Fibroblast of the aortic adventitia (primary cell): ENCODE measurements at places on chromosomes 11 and 22. TPM values are rescaled to one million over a fixed set of nuclear protein-coding genes. Genes with fewer than 3 reads are reported as not detected.

DNA sequence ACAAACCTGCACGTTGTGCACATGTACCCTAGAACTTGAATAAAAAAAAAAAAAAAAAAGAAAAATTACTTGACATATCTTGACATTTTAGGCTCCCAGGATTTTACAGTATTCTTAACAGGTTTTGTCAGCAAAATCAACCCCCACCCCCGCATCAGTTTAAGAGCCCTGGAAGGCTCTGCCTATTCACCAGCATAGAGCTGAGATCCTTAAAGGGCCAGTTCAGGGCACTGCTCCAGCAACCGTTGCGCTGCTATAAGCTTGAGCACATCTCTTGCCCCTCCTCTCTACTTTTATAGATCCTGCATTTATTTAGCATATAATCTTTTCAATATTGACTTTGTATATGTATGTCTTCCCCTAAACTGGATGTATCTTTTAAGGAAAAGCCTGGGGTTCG, 697 bp upstream of the PAFAH1B2 start:
- DNase-seq, result peak; percentile 58

DNA sequence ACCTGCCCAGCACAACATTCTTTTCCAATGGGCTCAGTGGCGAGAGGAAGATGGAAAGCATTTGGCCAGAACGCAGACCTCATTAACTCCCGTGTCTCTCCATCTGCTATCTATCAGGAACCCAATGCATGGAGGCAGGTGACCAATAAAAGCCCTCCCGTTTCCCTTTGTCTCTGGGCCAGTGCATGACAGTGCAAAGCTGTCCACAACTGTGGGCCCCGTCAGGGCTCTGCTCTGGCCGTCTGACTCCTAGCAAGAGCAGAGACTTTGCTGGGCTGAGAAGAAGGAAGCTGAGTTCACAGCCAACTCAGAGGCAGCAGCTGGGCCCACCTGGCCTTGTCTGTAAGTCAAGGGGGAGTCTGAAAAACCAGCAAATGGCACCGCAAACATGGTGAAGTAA, 177.8 kb downstream of the TENM4 start:
- DNase-seq, result no peak

GRCh38 chr11:26493616-26494015, 78.4 kb downstream of the MUC15 start:
- DNase-seq, result no peak

GRCh38 chr22:38442967-38443627, 11.9 kb downstream of the KCNJ4 start:
- DNase-seq, result no peak

DNA sequence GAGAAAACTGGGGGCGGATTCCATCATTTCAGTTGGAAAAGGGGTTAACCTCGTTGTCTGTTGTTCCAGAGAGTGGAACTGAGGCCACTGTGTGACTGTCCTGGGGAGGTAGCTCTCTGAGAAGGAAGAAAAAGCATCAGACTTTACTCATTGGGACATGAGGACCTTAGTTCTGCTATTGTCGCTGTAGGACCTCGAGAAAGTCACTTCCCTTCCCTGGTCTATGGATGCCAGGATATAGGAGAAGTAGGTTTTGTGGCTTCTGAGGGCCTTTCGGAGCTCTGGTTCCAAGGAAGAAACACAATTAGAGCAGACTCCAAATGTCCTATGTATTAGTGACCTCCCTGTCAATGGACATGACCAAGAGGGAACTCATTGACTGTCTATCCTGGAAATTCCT, 6.2 kb downstream of the MYO18B start:
- DNase-seq, result no peak

DNA sequence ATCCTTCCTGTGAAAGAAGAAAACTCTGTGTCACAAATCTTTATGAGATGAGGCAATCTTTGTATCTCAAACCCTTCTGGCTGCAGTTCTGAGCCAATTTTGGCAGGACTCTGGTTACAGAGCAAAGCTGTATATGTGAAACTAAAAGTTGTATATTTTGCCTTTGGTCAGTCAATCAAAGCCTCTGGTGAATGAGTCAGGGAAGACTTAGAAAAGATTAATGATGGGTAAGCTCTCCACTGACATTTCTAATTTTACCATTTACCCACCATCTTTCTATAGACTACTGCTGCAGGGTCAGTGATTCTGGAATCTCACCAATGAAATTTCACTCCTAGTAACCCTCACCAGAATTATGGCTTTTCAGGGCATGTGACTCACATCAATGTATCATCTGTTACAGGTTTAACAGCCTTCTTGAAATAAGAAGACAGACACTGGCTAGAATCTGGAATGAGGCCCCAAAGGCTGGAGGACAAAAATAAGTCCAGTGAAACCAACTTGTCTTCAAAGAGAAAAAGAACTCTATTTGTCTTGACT, 43.3 kb downstream of the USP35 start:
- DNase-seq, result peak; percentile 89

- DNase-seq, result peak; percentile 21
Measured at GRCh38 chr11:898143-898511, 12.5 kb downstream of the CHID1 start.

DNA sequence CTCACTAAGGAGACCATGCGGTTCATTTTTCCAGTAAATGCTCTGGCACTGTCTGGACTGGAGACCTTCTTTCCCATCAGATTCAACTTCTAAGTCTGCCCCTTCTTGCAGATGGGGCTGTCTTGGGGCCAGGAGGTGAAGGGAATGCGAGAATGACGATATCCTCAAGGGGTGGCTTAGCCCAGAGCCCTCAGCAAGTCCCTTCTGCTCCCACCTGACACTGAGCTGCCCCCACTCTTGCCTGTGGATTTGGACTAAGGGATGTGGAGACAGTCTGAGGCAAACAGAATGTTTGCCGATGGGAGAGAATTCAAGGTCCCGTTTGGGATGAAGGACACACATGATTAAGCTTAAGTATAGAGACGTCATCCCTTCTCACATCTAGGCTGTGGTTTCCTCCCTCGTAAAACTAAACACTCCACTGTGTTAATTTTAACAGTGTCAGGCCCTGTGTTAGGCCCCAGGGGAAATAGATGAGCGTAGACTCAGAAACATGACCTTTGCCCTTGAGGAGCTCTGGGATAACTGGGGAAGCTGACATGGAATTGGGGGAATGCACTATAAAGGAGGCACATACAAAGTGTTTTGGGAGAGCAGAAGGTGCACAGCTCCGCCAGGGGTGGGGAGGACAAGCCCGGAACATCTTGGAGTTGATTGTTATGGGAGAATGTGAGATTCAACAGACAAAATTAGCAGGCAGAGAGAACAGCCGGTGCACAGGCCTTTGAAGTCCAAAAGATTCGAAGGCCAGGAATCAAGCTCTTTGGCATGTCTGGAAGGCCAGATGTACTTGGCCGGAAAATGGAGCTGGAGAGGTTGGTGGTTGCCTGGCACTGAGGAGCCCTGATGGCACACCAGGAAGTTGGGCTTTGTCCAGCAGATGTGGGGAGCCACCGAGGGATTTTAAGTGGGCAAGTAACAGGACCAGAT, 71.6 kb downstream of the ST3GAL4 start:
- DNase-seq, result no peak

- no peak for DNase-seq
Measured at GRCh38 chr22:18045794-18046193, 21.4 kb upstream of the MICAL3 start.

DNA sequence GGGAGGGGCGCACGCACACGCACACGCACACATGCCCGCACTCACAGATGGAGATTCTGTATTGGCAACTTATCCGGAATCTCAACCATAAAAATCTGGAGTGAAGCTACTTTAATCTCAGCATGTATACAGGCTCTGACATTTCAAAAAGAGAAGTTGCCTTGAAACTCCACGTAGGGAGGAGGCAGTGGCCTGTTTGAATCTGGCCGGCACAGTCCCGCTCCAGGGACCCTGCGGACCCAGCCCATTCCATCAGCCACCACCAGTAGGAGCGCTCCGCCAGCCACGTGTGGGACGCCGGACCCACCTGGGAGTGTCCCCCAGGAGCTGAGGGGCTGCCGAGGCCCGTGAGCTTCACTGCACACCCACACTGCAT, 1.9 kb upstream of the SYT8 start:
- no peak for DNase-seq

- no peak for DNase-seq
Measured at GRCh38 chr22:27986937-27987336, 67.9 kb upstream of the PITPNB start.

- DNase-seq, result no peak
Measured at GRCh38 chr11:92969634-92970347, at the start of gene MTNR1B. Gene MTNR1B (plus strand): TSS chr11:92969651. CDS start chr11:92969726, 75 bp downstream.

DNA sequence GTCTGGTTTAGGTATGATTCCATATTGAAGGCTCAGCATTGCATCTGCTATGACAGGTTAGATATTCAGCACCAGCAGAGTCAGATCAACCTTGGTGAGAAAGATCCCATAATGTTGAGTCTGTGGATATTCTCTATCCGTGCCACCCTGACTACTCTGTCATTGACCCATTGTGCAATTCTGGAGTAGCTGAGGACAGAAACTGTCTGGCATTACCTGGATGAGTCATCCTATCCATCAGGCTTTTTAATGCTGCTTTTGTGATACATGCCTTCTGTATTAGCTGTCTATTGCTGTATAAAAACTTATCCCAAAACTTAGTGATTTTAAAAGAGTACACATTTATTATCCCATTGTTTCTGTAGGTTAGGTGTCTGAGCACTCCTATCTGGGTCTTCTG, 189.1 kb upstream of the FAT3 start:
- no peak for DNase-seq

DNA sequence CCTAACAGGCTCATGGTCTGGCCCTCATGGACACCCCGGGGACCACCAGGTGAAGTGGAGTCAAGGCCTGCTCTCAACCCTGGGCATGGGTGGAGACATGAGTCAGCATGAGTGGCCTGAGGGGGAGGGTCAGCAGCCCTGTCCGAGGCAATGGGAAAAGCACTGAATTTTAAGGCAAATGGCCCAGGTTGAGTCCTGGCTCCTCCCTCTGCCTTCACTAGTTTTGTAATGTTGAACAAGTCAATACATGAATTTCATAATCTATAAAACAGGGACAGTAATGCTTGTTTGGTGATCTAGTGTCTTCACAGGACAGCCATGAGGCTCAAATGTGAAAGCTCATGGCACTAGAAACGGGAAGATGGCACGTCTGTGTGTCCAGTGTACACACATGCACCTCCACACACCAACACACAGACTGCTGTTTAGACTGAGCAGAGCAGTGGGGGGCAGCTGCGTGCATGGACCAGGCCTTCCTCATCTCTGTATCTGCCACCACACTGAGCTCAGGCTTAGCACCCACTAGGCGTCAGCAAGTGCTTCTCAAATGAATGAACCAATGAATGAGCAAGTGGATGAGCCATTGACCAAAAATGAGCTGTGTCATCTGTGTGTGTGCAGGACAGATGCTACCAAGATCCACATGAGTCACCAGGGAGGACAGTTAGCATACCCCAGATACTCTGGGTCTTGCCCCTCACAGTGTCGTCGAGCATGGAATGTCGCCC, 63.4 kb downstream of the NRXN2 start:
- peak; percentile 75 for DNase-seq

- DNase-seq, result no peak
Measured at GRCh38 chr11:20235164-20235563, 74.9 kb upstream of the DBX1 start.

DNA sequence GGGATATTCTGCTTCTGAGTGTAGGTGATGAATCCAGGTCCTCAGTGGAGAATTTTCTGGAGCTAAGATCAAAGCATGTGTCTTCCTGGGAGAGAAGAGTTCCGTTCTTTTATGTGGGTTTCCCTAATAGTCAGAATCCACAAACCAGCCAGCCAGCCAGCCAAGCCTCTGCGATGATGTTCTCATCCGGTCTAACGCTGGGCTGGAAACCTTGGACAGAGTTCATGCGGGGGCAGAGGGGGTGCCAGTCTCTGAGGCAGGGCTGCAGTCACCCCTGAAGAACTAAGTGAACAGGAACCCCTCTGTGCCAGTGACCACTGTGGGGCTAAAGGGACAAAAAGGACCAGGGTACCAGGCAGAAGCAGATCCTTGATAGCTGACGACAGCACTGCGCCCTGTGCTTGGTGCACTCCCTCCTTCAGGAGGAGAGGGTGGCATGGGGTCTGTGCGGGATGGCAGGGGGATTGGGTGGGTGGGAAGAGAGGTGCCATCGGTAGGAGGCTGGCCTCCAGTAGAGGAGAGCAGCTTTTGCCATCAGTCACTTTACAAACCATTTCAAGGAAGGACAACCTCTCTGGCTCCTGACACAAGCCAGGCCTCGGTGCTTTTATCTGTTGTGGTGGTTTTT, 27.1 kb downstream of the ADAMTS15 start:
- DNase-seq, result no peak

DNA sequence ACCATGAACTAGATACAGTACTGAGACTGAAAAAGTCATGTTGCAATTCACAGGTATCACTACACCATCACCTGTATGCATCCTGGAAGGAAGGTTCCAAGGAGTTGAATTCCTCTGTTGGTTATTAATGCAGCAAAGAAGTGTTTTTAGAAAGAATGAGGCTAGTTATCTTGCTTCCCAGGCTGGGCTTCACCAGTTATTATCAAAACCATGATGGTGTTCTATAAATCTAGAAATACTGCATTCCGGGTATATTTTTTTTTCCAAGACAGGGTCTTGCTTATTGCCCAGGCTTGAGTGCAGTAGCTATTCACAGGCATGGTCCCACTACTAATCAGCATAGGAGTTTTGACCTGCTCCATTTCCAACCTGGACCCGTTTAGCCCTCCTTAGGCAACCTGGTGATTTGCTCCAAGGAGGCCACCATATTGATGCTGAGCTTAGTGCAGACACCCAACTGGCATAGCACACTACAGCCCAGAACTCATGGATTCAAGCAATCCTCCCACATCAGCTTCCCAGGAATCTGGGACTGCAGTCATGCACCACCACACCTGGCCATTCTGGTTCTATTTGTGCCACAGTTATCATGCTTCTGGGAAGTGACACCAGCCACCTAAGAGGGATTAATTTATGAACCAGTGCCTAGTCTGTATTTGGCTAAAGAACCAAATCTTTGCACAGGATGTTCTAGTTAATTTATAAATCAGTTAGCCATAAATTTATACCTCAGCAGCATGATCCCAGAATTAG, 1.6 kb upstream of the MPEG1 start:
- DNase-seq, result no peak

GRCh38 chr11:96817482-96818399, 427.9 kb downstream of the JRKL start:
- no peak for DNase-seq

GRCh38 chr11:58770627-58771457, 39.1 kb upstream of the GLYAT start:
- peak; percentile 68 for DNase-seq

Gene UPK3A
- total RNA-seq, result not detected in 2 replicates

Gene UBE2L6
- 30.6 and 41.1 TPM in 2 replicates for total RNA-seq

Gene MS4A2
- 0.16 TPM in 1 of 2 replicates, not detected in the other for total RNA-seq
